HTR-8/SVneo (cell line): ENCODE measurements at places on chromosomes 12 and 14.

GRCh38 chr12:68446901-68447796 lies 115.0 kb upstream of the MDM1 start:
- DNase-seq: no peak

DNA sequence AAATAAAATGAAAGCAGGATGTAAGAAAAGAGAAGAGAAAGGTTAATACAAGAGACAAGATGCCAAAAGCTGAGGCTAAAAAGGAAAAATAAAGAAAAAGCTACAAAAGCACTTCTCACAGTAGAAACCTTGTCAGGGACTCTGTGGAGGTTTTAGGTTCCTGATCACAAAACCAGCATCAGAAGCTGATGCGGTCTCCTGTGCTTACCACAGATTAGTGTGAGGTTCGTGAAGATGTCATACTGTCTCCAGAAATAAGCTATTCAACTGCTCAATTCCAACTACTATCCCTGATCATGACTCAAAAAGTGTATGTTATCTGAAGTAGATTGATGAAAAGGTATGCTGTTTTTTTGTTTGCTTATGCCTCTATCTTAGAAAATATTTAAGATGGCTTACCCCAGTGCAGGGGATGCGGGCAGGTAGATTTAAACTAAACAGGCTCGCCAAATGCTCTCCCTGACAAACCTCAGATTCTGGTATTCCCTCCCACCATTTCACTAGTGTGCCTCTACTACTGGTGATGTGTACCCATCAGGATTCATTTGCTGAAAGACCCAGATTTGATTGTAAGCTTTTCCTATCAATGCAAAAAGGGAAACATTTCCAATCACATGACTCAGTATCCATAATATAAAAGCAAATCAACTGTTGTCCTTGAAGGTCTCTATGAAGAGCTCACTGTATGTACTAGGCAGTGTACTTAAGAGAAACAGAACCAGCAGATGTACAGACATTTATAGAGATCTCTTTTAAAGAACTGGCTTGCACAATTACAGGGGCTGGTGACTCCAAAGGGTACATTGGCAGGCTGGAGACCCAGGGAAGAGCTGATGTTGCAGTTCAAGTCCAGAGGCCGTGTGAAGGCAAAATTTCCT lies 169.5 kb upstream of the FOXN3 start:
- no peak for DNase-seq

DNA sequence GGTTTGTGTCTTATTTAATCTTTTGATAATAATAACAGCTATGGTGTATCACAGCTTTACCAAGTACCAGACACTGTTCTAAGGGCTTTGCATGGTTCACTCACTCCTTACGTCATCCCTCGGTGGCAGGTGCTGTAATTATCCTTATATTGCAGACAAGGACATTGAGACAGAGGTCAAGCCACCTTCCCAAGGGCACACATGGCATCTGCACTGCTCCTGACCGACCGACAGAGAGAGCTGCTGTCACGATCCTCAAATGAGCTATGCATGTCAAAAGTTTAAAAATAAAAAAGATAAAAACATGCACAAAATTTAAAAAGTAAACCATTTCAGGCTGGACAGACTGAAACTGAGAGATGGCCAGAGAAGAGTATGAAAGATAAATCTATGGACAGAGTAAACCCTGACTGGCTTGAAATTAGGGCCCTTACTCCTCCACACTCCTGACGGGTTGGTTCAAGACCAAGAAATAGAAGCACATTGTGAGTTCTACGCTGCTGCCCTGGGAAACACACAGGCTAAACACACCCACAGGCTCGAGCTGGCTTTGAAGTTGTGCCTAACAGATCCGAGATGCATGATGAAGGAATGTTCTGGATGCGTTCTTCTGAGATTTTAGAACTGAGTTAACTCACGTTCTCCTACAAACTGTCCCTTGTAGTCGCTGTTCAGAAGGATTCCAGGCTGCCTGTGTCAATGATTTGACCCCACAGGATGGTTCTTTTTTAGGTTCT lies 268.7 kb downstream of the ZFP36L1 start:
- DNase-seq: no peak

DNA sequence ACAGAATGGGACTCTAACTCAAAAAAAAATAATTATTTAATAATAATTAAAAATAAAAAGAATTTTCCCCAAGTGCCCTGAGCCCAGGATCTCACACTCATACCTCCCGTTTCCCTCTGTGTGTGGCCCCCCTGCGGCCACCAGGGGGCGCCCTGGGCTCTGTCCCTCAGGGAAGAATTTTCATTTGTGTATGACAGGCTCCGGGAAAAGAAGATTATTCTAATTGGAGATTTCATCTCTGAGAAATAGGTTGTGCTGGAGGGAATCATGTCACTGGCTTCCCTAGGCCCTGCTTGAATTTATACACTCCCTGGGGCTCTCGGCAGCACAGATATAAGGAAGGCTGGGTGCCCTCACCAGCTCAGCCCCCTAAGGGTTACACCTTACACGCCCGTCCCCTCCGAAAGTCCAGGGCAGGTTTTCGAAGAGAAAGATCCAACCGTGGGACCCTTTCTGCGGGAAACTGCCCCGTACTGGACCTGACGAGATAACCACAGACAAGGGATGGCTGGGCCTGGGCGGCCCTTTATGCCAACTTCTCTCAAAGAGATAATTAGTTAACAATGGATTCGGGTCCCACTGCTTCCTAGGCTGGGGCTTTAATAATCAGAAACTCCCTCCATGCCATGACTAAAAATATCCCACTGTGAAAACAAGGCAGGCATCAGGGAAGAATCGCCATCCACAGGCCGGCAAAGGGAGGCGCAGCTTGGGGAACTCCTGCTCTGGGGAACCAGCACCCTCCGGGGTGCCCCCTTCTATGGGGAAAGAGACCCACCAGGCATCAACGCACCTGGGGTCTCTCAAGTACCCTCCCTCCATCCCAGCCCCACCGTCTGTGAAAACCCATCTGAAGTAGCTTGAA lies 80.7 kb downstream of the KDM2B start:
- peak; percentile 88 for DNase-seq

GRCh38 chr12:68648179-68648578 lies 37.5 kb downstream of the RAP1B start:
- DNase-seq: no peak

DNA sequence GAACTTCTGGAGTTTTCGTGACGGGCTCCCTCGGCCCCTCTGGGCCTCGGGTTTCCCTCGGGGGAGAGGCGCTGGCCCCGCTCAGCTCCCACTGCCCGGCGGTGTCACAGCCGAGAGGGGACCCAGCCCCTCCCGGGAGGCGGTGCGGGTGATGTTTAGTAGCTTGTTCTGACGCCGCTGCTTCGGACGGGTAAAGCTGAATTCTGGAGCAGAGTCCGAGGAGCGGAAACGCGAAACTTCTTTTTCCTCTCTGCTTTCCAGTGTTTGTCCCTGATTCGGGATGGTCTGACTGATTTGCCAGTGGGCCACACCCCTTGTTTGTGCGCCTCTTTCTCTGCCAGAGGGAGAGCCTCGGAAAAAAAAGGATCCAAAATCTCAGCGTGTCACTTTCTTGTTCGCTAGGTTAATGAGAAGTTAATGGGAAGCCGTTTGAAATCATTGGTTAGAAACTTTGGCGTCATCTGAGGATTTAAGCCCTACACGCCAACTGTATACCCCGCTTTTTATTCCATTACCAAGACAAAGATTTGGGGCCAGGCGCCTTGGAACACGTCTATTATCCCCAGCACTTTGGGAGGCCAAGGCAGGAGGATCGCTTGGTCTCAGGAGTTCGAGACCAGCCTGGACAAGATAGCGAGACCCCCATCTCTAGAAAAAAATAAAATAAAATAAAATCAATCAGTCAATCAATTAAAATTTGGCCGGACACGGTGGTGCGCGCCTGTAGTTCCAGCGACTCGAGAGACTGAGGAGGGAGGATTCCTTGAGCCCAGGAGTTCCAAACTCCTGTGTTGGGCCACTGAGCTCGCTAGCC lies 756 bp downstream of the TULP3 start:
- DNase-seq: peak; percentile 68
